ENCODE measurements at places on chromosomes 3 and 15.

DNA sequence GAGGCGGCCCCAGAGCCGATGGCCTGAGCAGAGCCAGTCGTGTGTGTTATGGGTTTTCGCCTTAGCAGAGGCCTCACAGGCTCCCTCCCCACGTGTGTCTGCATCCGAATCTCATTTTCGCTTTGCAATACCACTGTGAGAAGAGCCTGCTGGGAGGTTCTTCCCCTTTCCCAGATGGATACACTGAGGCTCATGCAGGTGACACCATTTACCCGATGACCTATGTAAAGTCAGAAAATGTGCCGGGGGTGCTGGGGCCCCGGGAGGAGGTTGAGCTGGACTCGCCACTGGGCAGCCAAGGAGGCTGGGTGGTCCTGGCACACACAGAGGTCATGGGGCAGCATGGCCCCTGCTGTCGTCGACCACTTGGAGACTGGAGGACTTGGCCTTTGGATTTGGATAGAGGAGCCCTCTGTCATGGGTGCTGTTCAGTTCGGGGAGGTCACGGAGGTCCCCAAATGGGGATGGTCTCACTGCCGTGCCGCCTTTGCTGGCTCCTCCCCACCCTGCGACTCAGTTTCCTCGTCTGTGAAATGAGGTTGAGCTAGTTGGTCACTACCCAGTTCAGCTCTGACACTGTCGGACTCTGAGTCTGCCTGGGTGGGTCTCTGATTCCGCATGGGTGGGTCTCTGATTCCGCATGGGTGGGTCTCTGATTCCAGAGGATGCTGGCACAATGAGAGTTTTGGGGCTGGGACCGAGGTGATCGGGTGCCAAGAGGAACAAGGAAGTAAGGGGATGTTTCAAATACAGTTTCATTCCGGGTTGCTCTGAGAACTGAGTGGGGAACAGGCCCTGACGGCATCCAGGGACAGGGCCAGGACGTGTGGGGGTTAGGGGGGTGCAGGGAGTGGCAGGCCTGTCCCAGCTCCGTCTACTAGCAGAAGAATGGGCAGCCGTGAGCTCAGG is 23.2 kb upstream of the MUC4 start:
- no peak for DNase-seq

- no peak for DNase-seq
Observed at GRCh38 chr15:61746589-61746988, 313.7 kb downstream of the VPS13C start.

- no peak for DNase-seq
Observed at GRCh38 chr3:45606991-45607712, 12.6 kb downstream of the LIMD1 start.

DNA sequence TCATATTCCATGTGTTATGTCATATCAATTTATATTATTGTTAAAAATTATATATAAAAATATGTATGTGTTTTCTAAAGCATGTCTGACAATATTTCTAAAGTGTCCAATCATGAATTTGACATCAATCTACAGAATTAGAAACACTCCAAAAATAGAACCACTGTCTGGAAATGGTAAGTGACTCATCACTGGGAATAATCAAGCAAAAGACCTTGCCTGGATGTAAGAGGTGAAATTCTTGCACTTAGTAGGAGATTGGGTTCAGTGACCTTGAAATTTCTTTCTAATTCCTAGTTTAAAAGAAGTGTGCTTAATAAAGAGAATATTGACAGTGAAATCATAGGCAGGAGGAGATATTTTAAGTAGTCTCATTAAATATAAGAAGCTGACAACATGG is 188.8 kb downstream of the ZNF385D start:
- peak; percentile 4 for DNase-seq

DNA sequence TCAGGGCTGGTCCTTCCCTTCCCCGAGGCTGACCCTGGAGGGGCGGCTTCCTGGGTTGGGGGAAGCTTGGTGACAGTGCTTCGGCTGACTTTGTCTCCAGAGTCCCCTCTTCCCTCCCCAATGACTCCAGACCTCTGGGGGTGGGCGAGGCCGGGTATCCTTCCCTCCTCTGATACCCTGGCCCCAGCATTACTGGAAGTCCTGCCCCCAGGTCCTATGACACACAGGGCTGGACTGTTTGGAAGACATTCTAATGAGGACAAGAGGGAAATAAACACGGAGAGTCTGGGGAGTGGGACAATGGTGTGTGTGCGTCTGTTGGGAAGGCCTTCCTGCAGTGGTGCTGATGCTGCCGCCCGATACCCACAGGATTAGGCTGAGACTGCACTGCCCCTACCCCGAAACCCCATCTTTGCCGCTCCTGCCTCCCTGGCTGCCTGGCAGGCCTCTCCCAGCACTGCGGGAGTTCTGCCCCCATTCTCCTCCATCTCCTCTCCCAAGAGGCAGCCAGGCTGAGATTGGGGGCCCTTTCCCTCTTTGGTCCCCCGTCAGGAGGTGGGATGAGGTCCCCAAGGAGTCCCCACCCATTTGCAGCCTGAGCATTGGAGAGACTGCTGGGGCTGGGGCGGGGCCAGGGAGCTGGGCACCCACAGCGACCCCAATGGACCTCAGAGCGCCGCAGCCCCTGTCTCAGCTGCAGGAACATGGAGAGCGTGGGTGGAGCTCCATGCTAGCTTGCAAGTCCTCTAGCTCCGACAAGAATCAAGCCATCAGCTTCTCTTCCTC is 29.7 kb upstream of the FBLN2 start:
- DNase-seq, result no peak

DNA sequence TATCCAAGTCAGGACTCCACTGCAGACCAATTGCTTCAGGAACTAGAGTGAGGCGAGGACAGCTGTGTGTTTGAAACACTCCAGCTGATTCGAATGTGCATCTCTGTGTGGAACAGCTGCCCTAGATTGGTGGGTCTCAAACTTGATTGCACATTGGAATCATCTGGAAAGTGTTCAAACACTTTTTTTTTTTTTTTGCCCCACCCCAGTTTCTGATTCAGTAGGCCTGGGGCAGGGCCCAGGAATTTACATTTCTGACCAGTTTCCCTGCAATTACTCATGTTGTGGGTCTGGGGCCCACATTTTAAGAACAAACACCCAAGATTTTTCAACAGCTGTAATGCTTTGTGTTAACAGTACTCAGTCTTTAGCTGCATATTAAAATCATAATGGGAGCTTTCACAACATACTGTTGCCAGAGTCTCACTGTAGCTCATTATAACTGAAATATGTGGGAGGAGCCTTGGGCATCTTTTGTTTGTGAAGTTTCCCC is 156.6 kb downstream of the NR1D2 start:
- DNase-seq, result no peak

DNA sequence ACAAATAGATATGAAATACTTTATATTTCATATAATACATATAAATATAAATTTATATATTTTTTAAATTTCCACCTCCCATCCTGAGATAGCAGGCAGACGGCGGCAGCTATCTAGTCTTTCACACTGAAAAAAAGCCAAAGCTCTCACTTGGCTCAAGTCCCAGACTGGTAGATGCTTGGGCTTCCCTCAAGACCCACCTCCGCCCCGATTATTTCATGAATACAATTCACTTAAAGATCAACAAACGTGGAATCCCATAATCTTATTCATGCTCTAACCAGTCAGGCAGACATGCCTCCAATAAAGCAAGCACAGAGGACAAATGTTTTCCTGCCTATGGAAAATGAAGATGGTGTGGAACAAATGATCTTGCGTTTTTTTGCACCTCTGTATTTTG is 275.9 kb upstream of the NR2F2 start:
- DNase-seq, result no peak

DNA sequence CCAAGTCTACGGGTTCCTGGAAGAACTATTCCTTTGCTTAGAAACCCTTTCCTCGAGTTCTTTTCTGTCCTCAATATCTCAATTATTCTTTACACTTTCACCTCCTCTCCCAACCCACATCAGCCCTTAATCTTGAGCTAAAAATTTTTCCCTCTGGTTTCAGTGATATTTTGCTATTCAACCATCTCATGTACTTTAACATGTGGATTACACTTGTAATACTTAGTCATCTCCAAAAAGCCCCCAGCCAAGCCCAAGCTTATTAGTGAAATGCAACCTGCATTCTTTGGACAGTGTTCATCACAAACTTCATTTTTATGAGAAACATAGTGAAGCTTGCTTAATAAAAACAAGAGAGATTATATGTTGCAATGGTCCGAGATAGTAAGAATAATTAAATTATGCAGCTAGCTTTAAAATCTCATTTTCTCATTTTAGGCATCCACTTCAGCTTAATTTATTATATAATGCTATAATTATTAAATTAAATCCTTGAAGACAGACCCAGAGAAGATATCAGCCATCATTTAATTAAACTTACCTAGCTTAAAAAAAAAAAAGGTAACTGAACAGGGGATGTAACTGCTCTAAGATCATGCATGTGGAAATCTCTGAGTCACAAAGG is 534.5 kb upstream of the TBL1XR1 start:
- DNase-seq, result peak; percentile 78

- DNase-seq, result no peak
Observed at GRCh38 chr3:46162975-46163555, 45.0 kb downstream of the CCR1 start.

DNA sequence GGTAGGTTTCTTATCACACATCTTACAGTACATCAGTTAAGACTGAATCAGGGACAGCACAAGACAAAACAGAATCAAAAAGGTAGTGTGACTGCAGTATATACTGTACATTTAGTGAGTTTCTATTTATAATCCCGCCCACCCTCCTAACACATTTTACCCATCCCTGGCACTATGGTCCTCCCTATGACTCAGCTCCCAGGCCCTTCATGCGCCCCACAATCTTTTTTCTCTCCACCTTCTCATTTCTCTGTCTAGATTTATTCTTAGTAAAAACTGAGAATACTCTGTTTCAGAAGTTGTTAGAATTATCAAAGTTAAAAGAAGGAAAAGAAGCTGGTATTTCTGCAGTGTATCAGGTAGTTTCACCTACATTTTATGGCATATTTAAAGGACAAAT is 427.3 kb downstream of the CNTN4 start:
- no peak for DNase-seq

DNA sequence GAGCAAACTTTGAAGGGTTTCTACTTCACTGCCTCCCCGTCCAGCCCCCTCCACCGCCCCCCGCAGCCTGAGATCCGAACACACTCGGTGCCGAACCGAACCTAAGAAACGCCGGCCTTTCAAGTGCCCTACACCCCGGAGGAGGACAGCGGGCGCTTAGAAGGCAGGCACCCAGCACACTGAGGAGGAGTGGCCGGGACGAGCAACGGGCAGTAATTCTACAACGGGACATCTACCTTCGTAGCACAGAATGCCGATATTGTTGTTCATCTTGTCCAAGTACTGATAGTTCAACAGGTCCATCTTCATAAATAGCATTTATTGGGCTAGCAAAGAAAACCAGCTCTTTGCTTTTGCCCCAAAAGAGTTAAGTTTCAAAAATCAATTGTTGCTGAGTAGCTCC is 513 bp downstream of the VGLL4 start:
- DNase-seq, result no peak

DNA sequence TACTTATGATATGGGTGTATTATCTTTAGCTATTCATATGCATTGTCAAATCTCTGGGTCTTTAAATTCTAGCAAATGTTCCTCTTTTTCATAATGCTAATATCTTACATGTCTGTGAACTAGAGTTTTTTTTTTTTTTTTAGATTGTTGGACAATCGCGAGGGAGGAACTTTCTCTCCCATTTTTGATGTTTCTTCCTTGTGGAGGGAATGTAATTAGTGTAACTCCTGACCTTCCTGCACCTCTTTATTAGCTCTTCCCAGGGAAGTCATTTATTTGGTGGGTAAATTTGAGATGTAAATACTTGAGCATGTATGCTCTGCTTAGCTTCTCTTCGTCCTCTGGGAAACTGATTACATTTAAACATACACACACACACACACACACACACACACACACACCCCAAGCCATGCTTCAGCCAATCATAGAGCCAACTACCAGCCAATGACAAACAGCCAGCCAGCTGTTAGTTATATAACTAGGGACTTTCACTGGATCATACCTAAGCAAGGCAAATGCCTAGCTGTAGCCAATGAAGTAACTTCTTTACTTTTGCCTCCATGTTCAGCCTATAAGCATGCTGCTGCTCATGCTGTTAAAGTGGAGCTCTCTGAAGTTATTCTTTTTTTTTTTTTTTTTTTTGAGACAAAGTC is 8.3 kb upstream of the USP8 start:
- no peak for DNase-seq

DNA sequence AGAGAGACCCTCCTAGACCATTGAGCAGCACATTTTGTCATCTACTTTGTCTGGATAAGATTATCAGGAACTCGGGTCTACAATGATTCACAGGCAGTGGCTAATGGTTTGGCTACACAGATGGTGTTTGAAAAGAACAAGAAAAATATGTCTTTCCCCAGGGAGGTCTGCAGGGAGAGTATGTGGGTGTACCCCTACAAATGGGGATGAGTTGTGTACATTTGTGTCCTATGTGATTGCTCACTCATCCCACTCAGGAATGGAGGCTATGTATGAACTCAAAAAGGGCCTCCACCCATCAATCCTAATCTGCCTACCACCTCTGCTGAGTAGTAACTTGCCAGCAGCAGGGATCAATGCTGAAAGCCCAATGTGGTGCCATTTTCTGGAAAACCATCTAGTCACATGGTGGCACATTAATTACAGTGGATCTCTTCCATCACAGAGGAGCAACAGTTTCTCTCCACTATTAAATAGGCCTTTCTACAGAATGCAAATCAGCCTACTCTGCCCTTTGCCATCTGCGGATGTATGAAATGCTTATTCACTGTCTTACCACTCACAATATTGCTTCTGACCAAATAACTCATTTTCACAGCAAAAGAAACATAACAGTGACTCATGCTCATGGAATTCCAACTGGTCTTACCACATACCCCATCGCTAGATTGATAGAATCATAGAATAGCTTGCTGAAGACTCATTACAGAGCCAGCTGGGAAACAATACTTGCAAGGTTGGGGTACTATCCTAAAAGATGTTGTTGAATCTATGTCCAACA is 48.3 kb upstream of the TRIM42 start:
- DNase-seq, result peak; percentile 97

DNA sequence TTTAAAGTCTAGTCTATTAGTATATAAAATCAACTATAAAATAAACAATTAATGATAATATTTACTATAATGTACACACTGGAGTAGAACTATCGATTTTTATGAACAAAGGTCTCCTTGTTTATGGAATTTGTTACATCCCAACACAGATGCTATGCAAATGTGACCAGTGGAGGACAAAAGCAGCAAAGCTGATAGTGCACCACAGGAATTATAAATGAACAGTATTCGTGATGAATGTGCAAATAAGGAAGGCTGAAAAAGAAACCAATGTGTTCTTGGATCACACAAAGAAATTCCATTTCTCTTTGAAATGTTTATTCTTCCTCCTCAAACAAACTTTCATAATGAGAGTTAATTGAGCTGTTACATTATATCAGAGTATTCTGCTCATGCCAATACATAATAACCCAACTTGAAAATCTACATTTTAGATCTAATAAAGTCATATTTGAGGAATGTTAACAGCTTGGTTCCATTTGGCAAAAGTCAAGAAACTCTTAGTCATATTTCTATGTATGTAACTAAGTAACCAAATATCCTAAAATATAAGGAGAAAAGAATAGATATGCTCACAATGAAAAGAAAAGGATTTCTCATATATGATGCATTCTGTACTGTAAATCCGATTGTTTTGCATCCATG is 79.3 kb downstream of the NEK10 start:
- DNase-seq, result no peak

All from non-pigmented ciliary epithelial cell (primary cell).